HFFc6 (cell line): ENCODE measurements at places on chromosomes 12 and 14.

GRCh38 chr12:66319266-66319954, 17.1 kb downstream of the HELB start:
- no peak for DNase-seq

- DNase-seq: no peak
Observed at GRCh38 chr12:119393677-119394076, 59.1 kb downstream of the CCDC60 start.

GRCh38 chr14:28515571-28515970, 251.0 kb upstream of the FOXG1 start:
- DNase-seq: no peak

- DNase-seq: no peak
Observed at GRCh38 chr14:101118233-101118632, 214.7 kb upstream of the RTL1 start.

DNA sequence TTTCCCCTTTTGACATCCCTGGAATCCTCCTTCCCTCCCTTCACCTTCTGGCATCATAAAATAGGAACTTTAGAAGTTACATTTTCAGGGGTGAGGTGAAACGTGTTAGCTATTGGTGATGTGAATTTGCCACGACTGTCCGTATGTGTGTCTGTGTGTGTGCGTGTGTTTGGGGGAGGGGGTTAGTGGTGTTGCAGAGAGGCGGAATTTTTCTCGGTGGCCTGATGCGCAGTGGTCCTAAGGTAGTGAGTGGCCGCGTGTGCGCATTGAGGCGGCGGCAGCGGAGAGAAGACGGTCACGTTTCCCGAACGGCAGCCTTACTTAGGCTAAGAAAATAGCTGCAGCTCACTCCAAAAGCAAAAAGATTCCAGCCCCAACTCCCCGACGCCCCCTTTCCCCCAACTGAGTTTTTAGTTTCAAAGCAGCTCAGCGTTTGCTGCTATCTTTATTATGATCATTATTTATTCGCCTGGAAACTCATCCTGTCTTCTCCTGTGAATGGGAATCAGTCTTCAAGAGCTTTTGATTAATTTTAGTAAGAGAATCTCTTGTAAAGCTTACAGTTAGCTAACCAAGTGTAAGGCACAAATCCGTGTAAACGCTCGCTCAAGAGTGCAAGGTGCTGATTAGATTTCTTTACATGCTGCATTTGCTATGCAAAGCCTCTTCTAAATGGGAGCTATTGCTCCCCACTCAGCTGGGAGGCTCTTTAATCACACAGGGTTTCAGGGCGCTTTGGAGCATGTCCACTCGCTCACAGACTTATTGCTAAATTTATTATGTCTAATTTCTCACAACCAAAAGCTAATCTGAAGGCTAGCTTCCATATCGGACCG, 4.7 kb downstream of the FLRT2 start:
- no peak for DNase-seq

DNA sequence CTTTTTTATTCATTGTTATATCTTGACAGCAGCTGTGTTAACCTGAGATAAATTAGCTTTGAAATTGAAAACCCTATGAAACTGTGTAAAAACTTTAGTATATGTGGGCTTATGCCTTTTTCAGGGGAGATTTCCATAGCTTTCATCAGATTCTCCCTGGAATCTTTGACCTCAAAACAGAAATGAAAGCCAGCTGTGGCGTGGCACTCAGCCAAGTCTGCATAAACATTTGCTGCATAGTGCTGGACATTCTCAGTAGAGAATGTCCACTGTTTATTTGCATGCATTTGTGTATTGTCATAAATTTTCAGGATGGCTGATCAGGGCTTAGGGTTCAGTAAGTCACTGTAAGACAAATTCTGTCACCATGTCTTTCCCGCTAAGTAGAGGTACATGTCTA, 115.3 kb upstream of the NAP1L1 start:
- peak; percentile 52 for DNase-seq

DNA sequence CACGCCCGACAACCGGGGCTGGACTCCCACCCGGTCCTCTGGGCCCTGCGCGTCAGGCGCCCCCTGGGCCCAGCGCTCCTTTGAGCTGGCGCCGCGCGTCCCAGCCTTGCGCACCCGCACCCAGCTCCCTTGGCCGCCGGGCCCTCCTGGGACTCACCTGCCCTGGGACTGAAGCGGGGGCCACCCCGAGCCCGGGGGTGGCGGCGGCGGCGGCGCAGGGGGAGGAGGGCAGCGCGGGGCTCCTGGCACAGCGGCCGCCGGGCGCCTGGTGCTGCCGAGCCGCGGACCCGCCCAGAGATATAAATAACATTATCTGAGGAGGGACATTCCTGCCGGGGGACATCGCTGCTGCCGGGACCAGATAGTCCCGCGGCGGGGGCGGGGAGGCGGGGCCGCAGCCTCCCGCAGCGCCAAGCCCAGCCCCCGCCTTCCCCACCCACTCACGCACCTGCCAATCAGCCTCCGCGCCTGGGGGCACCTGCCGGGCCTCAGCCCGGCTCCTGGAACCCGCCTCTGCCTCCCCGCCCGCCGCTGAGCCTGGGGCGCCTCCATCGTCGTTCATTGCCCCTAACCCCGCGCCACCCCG, at the start of gene SPTB:
SPTB (minus strand) TSS at position 273 of the 586 bp plus-strand sequence. CDS start 56,813 bp downstream, outside the sequence.
- no peak for DNase-seq

DNA sequence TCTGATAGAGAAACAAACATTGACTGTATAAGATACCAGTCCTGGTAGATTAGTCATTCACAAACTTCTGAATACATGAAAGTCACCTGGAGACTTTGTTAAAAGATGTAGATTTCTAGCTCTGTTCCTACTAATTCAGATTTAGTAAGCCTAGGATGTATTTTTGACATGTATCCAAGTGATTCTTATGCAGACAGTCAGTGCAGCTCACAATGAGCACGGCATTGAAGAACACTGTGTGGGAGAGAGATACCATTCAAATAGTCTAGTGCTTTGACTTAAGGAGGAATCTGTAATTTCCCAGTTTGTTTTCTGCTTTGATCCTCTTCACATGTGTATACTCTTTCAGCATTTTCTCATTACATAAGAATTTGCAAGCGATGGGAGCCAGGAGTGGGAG, 68.7 kb upstream of the STXBP6 start:
- no peak for DNase-seq

- no peak for DNase-seq
Observed at GRCh38 chr14:34693228-34693939, 21.0 kb downstream of the CFL2 start.

DNA sequence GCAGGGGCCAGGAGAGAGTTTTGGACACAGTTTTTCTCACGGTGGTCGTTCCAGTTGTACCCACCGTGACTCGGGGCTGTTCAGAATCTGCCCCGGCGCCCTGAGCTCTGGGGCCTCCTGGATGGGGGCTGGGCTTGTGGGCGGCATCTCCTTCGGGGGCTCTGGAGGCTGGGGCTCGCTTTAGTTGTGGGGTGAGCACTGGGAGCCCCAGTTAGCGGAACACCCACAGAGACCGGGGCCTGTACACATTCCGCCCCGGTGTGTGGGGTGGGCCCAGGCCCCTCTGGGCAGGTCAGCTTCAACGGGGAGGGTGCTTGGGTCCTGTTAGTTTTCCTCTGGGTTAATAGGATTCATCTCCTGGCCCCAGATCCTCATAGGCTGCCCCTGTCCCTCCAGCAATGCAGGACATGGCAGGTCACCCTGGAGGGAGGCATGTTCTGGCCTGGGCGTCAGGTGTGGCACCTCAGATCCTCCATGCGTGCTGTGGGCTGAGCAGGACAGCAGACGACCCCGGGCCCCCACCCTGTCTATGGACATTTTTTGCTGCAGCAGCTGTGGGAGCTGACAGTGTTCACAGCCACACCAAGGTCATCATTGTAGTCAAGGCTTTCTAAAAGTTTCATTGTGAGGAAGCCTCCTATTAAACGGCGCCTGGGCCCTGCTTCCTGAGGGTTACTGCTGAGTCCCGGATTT, 393.2 kb downstream of the TMEM121 start:
- no peak for DNase-seq

DNA sequence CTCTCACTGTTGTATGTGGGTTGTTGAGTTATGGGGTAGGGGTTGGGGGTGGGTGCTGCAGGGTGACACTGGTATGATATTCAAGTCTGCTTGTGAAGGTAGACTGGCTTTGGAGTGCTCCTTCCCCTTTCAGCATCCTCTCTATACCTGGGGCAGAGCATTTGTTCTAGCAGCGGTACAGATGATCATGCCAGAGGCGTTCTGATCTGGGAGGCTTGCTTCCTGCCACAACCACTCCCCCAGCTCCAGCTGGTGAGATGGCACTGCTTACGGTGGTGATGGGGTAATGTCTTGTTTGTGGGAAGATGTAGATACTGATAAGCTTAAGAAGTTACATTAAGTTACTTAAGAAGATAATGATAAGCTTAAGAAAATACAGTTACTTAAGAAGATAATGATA, 131.8 kb downstream of the ERC1 start:
- DNase-seq: no peak

- no peak for DNase-seq
Observed at GRCh38 chr12:22121224-22121623, 75.2 kb downstream of the CMAS start.

DNA sequence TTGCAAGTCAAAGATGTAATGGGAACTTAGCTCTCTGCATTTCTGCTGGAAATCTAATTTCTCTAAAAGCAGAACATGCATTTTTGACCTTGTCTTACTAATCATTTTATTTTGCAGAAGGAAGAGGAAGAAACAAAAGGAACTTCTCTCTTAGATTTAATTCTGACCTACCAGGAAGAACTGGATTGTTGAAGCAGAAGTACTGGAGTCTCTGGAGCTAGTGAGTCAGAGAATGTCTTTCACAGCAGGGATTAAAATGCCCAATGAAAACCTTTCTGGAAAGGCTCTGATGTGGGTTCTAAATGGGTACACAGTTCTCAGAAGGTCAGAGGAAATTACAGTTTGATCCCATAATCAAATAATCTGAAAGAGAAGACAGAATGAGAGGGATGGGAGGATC, 70.8 kb upstream of the GNG2 start:
- DNase-seq: no peak

DNA sequence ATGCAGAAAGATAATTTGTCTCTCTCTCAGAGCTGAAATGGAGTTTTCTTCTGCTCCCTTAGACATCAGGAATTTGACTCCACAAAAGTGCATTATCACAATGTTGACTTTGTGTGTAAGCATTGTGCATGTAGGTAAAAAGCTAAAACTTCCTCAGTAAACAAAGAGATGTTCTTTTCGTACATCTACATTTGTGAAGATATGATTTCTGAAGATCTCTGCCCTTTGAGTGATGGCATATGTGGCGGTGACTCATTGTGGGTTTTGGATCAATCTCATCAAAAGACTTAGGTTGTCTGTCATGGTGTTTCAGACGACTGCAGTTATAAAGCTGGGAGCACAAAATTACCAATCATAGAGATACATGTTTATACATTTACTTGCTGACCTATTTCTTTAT, 411.4 kb upstream of the LMO3 start:
- DNase-seq: no peak

DNA sequence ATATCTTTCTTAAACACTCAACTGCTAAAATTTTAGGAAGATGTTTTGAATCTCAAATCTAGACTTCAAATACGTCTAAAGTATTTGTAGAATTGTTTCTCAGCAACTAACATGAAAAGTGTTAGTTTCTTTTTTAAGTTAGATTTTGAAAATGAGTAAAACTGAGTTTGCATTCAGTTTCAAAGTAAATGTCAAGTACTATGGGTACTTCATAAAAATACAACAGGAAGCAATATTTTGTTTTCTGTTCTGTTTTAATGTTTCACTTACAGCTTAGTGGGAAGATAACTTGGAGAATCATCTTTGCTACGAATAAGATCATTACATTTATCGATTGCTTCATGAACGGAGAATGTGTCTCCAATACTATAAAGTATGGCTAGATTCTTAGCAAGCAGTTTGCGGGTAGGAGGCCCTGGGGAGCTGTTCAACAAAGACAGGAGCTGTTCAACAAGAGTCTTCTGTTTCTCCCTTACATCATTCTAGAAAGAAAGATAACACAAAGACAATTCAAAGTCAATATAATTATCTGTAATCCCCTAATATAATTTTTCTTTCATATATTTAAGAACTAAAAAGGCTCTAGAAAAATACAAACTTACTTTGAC, 20.2 kb downstream of the HEATR5A start:
- no peak for DNase-seq

GRCh38 chr14:77623201-77623600, 6.8 kb upstream of the SPTLC2 start:
- no peak for DNase-seq

DNA sequence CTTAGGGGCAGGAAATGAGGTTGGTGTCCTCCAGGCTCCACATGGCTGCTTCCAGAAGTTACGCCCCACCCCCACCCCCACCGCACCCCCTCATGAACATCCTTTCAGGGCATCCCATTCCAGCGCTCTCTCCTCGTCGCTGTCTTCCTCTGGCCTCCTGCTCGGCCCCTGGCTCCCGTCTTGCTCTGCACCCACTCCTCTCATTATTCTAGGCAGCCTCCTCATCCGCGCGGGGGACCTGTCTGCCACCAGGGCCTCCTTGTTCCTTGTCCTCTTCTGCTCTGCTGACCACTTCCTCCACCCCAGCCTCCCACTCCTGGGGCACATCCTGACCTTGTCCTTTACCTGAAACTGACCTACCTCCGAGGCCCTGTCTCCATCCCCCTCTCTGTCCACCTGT, 29.8 kb upstream of the PLEKHG6 start:
- DNase-seq: no peak

- DNase-seq: no peak
Observed at GRCh38 chr12:46493834-46494181, 121.2 kb upstream of the SLC38A2 start.

- DNase-seq: peak; percentile 55
Observed at GRCh38 chr12:48890657-48891418, 25.2 kb upstream of the RND1 start.

DNA sequence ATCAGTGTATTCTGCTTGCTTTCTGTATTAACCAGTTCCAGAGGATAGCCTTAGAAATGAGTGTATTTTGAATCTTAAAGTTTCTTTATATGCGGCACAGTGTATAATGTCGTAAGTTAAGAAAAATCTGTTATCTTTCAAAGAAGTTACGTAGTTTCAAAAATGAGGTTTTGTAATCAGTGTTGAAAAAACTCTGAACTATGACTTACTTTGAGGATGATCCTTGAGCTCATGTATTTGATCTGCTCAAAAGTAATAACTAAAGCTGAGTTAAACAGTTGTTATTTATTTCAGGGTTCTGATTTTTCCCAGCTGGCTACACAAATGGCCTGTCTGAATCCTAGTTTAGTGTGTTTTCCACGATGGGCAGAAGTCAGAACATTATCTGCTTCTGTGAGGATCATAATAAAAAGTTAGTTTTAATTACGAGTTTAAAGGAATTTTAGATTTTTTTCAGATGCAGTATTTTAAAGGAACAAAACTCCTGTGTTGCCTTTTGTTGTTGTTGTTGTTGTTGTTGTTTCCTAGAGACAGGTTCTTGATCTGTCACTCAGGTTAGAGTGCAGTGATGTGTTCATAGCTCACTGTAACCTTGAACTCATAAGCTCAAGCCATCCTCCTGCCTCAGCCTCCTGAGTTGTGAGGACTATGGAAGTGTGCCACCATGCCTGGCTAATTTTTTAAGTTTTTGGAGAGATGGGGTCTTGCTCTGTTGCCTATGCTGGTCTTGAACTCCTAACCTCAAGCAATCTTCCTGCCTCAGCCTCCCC, 52.9 kb downstream of the GPATCH2L start:
- DNase-seq: no peak

DNA sequence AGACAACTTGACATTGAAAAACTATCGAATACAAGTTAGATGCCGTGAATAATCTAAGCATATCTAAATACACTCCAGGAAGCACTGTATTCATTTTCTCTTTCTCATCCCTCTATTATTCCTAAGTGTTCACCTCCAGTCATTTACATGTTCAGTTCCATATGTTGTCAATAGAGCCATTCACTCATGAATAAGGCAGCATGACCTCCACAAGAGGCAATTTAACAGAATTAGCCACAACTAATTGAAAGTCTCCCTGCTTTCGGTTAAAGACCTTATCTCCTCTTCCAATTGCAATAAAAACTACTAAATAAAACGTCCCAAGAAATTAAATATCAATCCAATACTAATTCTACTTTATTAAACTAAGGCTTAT, 1.8 kb downstream of the LRIG3 start:
- DNase-seq: no peak
